ENCODE measurements at places on chromosomes 2 and 18. TPM values are rescaled to one million over a fixed set of nuclear protein-coding genes. Genes with fewer than 3 reads are reported as not detected.

- no peak for DNase-seq
Observed at GRCh38 chr2:176388861-176389260, 119.6 kb downstream of the MTX2 start.

GALM gene
- total RNA-seq, result 39.5 TPM

GRCh38 chr2:194867328-194867727, 789.7 kb upstream of the SLC39A10 start:
- no peak for DNase-seq

PLEK gene
- total RNA-seq, result not detected

DNA sequence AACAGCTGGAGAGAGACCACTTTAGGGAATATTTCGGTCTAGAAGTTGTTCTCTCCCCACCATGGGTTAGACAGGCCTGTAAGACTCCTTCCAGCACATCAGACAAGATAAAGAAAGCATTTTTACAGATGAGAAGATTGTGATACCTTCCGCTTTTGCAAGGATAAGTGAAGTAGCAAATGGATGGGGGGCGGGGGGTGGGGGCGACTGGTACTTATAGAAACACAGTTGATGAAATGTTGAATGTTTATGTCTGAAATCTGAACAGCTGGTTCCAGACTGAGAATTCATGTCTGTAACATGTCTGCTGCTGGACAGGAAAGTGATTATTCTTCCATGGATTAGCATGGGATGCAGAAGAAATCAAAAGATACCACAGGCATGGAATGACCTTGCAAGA, 90.5 kb upstream of the FN1 start:
- no peak for DNase-seq

DNA sequence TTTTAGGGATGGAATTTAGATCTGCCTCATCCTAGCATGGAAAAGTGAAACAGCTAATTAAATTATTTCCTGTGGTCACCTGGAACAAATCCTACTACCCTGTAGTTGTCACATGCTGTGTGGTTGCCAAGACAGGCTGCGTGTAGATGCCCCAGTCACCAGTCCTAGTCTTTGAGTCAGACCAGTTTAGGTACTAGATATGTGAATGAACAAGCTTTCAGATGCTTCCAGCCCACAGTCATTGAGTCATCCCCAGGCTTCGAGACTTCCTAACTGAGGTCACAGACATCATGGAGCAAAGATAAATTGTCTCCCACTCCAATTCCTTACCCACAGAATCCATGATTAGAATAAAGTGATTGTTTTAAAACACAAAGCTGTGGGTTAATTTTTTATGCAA, 35.8 kb upstream of the GRB14 start:
- no peak for DNase-seq

DNA sequence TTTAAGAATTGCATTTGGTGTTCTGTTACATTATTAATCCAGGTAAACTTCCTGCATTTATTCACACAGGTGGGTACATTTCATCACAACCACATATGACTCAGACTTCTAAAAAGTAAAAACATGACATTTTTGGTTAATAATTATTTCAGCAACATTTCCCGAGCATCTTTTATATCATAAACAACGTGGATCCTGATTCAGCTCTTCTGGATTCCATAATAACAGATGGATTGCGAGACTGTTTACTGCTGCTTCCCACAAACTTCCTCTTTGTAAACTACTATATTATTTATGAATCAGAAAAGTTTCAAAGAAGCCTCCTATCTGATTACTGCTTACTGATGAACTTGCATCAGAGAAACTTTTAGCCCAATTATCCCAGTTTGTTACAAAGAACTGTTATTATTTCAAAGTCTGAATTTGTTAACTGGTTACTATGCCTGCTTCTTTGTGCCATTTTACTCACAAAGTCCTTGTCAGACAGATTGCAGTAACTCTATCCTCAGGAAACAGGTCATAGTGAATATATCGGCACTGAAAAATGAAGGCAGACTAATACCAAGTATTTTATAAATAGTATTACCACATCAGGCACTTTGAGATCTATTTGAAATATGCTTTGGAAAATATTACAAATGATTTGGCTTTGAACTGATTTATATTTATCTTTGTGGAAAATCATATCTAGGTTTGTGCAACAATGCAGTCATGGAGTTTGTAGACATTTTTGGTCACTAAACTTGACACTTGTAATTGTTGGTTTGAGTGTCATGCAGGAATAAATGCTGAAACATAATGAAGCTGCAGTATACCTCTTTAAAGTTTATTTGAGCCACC, 511.6 kb downstream of the PLCL1 start:
- no peak for DNase-seq

COLEC11 gene
- total RNA-seq, result 0.83 TPM

SRD5A2 gene
- total RNA-seq, result not detected

GRCh38 chr2:65608466-65608865, 176.1 kb upstream of the SPRED2 start:
- DNase-seq, result no peak

DNA sequence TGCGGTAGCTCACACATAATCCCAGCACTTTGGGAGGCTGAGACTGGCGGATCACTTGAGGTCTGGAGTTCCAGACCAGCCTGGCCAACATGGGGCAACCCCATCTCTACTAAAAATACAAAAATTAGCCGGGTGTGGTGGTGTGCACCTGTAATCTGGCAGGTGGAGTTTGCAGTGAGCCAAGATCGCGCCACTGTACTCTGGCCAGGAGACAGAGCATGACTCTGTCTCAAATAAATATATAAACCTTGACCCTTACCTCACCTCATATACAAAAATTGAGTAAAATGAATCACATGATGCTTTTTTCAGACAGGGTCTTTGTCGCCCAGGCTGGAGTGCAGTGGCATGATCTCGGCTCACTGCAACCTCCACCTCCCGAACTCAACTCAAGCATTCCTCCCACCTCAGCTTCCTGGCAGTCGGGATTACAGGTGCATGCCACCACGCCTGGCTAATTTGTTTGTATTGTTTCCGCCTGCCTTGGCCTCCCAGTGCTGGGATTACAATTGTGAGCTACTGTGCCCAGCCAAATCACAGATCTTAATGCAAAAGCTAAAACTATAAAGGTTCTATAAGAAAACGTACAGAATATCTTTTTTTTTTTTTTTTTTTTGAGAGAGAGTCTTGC, 25.3 kb downstream of the XPO1 start:
- DNase-seq, result no peak

- no peak for DNase-seq
Observed at GRCh38 chr2:147223119-147223518, 621.7 kb upstream of the ACVR2A start.

- DNase-seq, result peak; percentile 35
Observed at GRCh38 chr2:239926587-239927232, 98.4 kb downstream of the NDUFA10 start.

DNA sequence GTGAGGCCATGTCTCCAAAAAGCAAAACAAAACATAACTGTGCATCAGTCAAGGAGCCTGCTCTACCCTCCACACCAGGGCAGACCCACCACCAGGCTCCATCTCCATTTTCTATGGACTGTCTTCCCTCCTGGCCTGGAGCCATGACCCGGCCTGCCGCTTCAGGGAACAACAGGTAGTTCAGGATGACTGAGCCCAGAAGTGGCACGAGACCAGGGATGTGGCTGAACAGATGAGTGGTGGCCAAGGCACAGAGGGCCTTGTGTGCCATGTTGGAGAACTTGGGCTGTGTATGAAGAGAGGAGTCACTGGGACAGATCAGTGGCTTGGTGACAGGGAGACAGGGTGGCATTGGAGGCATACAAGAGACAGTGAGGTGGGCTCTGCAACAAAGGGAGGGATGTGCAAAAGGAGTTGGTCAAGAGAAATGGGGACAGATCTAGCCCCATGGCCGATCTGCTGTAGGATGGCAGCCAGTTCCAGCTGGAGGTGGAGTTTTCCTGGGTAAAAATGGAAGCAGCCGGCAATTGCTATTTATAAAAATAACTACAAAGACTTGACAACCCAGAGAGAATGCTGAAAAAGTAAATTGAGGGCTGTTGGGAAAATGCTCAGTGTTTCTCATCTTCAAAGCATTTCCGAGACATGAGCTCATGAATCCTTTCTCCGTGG, 35.0 kb downstream of the TMEM177 start:
- DNase-seq, result no peak

ECEL1 gene
- total RNA-seq, result not detected

Data from fibroblast of lung (primary cell).